ENCODE measurements at places on chromosomes 5 and 9. TPM values are rescaled to one million over a fixed set of nuclear protein-coding genes. Genes with fewer than 3 reads are reported as not detected.

PCDH1 gene
- total RNA-seq, result 48.4 TPM

TRIM36 gene
- 42.6 TPM for total RNA-seq

ZBTB34 gene
- 21.9 TPM for total RNA-seq

OBP2B gene
- not detected for total RNA-seq

S100Z gene
- total RNA-seq, result not detected

KLF4 gene
- 0.51 TPM for total RNA-seq

SPDL1 gene
- 91.4 TPM for total RNA-seq

SLC36A2 gene
- total RNA-seq, result not detected

ZMAT2 gene
- 62.2 TPM for total RNA-seq

EPB41L4B gene
- total RNA-seq, result 6.2 TPM

MARVELD2 gene
- 13.7 TPM for total RNA-seq

PLAA gene
- total RNA-seq, result 80.1 TPM

TTC16 gene
- not detected for total RNA-seq

FRRS1L gene
- total RNA-seq, result 4.3 TPM

EEIG1 gene
- total RNA-seq, result 8.8 TPM

UBAP1 gene
- 21.7 TPM for total RNA-seq

EPB41L4A gene
- 2.7 TPM for total RNA-seq

CERT1 gene
- 50.4 TPM for total RNA-seq

CKS2 gene
- total RNA-seq, result 741 TPM

BTNL3 gene
- 0.34 TPM for total RNA-seq

ANKRD18B gene
- 14.7 TPM for total RNA-seq
